ENCODE measurements at places on chromosomes 12 and 14. TPM values are rescaled to one million over a fixed set of nuclear protein-coding genes. Genes with fewer than 3 reads are reported as not detected.

Gene CLIP1
- 63.2 TPM for total RNA-seq

Gene RFC5
- total RNA-seq: 20.1 TPM

Gene LIN7A
- total RNA-seq: not detected

Gene OR6C76
- total RNA-seq: not detected

Gene KRT6C
- total RNA-seq: not detected

Gene STYK1
- total RNA-seq: not detected
